ENCODE measurements at places on chromosomes 2 and 18. TPM values are rescaled to one million over a fixed set of nuclear protein-coding genes. Genes with fewer than 3 reads are reported as not detected.

DNA sequence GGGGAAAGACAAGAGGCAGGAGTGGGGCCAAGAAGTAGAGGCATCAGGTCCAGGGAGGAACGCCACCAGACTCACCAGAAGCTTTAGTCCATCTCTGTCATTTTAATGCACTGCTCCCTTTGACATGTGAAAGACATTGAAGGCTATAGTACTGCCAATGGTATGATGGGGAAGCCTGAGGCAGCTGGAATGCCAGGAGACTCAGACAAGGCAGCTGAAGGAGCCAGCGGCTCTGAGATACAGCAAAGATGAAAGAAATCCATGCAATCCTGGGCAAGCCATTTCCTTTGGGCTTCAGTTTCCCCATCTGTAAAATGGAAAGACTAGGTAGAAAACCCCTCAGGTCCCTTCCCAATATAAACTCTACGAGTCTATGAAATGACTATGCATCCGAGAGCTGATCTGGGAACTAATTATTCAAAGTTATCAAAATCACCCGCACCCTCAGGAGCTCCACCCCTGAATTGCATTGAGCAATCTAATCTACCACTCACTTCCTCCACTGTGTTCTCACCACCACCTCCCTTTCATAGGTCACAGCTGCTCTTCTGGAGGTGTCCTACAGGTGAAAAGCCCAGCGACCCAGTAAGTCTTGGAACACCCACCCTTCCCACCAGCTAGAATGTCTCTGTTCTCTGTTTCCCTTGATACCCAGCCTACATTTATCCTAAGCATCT, 3.1 kb downstream of the CXCR2 start:
- no peak overlapping the region for H3K4me3 ChIP-seq
- DNase-seq: no peak
- H3K36me3 ChIP-seq: no peaks in the 10 kb centered on the region
- H3K27me3 ChIP-seq: peaks cover 7% of the 10 kb centered on the region

GRCh38 chr18:50201476-50202018, 6.6 kb upstream of the MYO5B start:
- H3K27me3 ChIP-seq: peaks cover 71% of the 10 kb centered on the region
- no peak overlapping the region for H3K4me3 ChIP-seq
- H3K27ac ChIP-seq: no peak overlapping the region
- peaks cover 8% of the 10 kb centered on the region for H3K4me1 ChIP-seq
- DNase-seq: no peak
- H3K36me3 ChIP-seq: no peaks in the 10 kb centered on the region

DNA sequence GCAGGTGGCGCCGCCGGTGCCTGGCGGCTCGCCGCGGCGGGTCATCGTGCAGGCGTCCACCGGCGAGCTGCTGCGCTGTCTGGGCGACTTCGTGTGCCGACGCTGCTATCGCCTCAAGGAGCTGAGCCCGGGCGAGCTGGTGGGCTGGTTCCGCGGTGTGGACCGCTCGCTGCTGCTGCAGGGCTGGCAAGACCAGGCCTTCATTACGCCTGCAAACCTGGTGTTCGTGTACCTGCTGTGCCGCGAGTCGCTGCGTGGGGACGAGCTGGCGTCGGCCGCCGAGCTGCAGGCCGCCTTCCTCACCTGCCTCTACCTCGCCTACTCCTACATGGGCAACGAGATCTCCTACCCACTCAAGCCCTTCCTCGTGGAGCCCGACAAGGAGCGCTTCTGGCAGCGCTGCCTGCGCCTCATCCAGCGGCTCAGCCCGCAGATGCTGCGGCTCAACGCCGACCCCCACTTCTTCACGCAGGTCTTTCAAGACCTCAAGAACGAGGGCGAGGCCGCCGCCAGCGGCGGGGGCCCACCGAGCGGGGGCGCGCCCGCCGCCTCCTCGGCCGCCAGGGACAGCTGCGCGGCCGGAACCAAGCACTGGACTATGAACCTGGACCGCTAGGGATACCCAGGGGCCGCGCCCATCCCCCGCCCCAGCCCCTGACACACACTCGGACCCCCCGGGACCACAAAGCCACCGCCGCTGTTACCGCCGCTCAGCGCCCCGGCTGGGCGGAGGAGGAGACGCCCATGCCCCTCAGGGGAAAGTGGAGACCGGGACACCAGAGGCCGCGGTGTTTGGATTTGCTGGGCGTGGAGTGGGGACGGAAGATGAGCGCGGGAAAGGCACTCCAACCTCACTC, 1.1 kb downstream of the CDK5R2 start:
- H3K4me1 ChIP-seq: peaks cover 8% of the 10 kb centered on the region
- H3K36me3 ChIP-seq: peaks cover 4% of the 10 kb centered on the region
- no peak for DNase-seq
- H3K27ac ChIP-seq: no peak overlapping the region
- peaks cover 76% of the 10 kb centered on the region for H3K27me3 ChIP-seq

- no peak for DNase-seq
- H3K4me1 ChIP-seq: no peaks in the 10 kb centered on the region
- no peaks in the 10 kb centered on the region for H3K27me3 ChIP-seq
- H3K27ac ChIP-seq: no peak overlapping the region
- H3K4me3 ChIP-seq: no peak overlapping the region
These were observed 317.1 kb upstream of the CWC22 start for GRCh38 chr2:180324182-180324581.

- H3K27ac ChIP-seq: no peak overlapping the region
- H3K4me1 ChIP-seq: no peaks in the 10 kb centered on the region
- no peak for DNase-seq
- peaks cover 3% of the 10 kb centered on the region for H3K36me3 ChIP-seq
- H3K27me3 ChIP-seq: no peaks in the 10 kb centered on the region
- no peak overlapping the region for H3K4me3 ChIP-seq
These were observed 219.8 kb downstream of the ATAD2B start for GRCh38 chr2:23707096-23707495.

GRCh38 chr2:164535280-164536025, 85.8 kb downstream of the GRB14 start:
- H3K4me3 ChIP-seq: no peak overlapping the region
- H3K4me1 ChIP-seq: no peaks in the 10 kb centered on the region
- no peak for DNase-seq
- no peaks in the 10 kb centered on the region for H3K36me3 ChIP-seq
- H3K27ac ChIP-seq: no peak overlapping the region

- no peaks in the 10 kb centered on the region for H3K36me3 ChIP-seq
- H3K27me3 ChIP-seq: no peaks in the 10 kb centered on the region
- H3K4me1 ChIP-seq: no peaks in the 10 kb centered on the region
- DNase-seq: no peak
- H3K27ac ChIP-seq: no peak overlapping the region
These were observed 183.0 kb downstream of the PMAIP1 start for GRCh38 chr18:60082790-60083189.

GRCh38 chr2:133424876-133425275, 143.4 kb downstream of the NCKAP5 start:
- no peak overlapping the region for H3K4me3 ChIP-seq
- no peaks in the 10 kb centered on the region for H3K36me3 ChIP-seq
- H3K27ac ChIP-seq: no peak overlapping the region
- H3K4me1 ChIP-seq: no peaks in the 10 kb centered on the region
- no peaks in the 10 kb centered on the region for H3K27me3 ChIP-seq

DNA sequence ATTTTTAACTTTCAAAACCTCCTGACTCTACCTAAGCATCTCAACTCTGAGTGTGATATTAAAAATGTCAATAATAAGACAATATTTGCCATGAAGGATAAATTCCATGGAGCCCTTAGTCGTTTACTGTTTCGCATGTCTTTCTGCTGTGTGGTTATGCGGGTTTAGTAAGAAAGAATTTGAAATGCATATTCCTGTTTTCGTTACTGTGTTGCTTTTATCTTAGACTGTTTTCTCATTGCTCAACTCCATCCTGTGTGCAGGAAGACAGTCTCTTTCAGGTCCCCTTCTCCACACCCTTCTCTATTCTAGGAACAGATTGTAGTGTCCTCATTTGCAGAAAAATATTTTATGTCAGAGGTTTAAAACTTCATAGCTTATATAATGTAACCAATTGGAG, 82.5 kb upstream of the MAP3K20 start:
- no peaks in the 10 kb centered on the region for H3K36me3 ChIP-seq
- H3K27ac ChIP-seq: no peak overlapping the region
- DNase-seq: no peak
- no peak overlapping the region for H3K4me3 ChIP-seq

DNA sequence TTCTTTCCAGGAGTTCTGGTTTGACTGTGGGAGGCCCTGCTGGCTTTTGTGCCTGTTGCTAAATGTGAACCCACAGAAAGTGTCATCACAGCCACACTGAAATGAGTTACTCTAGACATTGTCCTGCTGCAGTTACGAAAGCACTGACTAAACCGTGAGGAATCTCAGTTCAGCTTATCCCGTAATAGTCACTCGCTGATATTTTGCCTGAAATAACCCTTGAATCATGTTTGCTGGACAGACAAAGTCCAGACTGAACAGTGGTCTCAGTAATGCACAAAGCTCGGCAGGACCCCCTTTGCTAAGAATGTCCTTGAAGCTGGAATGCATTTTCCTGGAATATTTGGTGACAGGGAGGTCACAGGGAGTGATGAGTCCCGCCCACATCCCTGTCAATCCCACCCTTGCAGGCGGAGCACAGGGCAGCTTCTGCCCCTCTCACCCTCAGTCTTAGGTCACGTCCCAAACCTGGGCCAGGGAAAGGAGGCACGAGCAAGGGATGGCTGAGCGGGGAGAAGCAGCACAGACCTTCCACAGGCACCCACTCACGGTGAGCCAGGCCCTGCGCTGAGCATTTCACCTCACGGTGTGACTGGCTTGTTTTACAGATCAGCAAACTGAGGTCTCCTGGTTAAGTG, 53.4 kb downstream of the ADI1 start:
- H3K36me3 ChIP-seq: peaks cover 34% of the 10 kb centered on the region
- no peak overlapping the region for H3K27ac ChIP-seq
- H3K4me1 ChIP-seq: peaks cover 4% of the 10 kb centered on the region
- no peaks in the 10 kb centered on the region for H3K27me3 ChIP-seq
- DNase-seq: no peak
- no peak overlapping the region for H3K4me3 ChIP-seq

- H3K27ac ChIP-seq: no peak overlapping the region
- DNase-seq: no peak
- no peak overlapping the region for H3K4me3 ChIP-seq
- no peaks in the 10 kb centered on the region for H3K36me3 ChIP-seq
These were observed 90.9 kb downstream of the MOGAT1 start for GRCh38 chr2:222762342-222762741.

DNA sequence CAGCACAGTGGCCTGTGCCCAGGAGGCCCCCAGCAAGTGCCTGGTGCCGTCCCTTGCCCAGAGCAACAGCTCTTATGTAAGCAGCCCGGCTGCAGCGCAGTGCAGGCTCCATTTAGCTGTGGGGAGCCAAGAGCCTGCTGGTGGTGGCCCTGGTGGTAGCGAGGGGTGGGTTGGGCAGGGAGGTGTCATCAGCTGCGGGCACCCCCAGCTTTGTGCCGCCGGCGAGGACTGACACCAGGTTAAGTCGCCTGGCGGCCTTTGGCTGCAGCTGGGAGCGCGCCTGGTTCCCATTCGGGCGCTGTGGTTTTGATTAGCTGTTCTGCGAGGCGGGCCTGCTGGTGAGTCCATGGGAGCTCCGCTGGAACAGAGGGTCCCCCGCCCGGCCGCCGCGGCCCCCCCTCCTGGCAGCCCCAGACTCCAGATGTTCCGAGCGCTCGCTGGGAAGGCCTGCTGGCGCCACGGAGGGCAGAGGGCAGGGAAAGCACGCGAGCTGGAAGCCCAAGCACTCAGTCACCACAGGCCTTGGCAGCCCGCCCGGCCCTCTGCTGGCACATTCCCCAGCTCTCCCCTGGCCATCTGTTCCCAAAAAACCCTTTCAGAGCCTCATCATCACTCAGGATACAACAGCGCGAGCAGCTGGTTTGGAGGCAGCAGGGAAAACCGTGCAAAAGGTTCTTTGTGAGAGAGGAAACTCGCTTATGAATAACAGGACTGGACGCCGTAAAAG, 18.4 kb downstream of the ATOH8 start:
- no peak overlapping the region for H3K4me3 ChIP-seq
- no peaks in the 10 kb centered on the region for H3K4me1 ChIP-seq
- H3K27me3 ChIP-seq: peaks cover 32% of the 10 kb centered on the region
- DNase-seq: no peak
- no peaks in the 10 kb centered on the region for H3K36me3 ChIP-seq

DNA sequence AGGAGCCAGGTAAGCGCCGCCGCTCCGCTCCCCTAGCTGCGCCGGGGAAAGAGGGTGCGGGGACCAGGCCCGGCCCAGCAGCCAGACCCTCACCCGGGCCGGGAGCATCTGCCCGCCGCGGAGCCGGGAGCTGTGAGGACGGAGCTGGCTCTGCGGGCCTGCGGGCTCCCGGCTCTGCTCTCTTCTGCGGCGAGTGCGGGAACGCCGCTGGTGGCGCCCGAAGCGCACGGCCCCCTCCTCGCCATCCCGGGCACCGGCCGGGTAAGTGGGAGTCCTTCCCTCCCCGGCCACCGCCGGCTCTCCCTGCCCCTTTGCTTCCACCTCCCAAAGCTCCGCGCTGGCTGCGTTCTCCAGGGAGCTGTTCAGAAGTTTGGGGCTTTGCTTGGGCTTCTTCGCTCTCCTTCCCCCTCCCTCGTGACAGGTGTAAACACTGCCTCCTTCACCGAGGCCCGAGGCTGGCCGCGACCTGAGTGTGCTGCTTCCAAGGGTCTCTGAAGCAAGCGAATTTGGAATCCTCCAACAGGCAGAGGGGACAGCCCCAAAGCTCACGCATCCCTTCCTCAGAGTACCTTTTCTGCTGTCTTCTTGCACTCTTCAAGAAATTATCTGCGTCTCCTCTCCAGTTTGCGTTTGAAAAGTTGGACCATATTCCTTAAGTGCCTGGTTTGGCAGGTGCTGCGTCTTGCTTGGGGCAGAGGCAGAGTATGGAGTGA, 632 bp downstream of the AFTPH start:
- H3K27ac ChIP-seq: peak overlapping the region; percentile 100
- H3K4me1 ChIP-seq: peaks cover 43% of the 10 kb centered on the region
- DNase-seq: peak; percentile 81
- H3K27me3 ChIP-seq: peaks cover 8% of the 10 kb centered on the region
- H3K4me3 ChIP-seq: peak overlapping the region; percentile 97
- peaks cover 27% of the 10 kb centered on the region for H3K36me3 ChIP-seq

DNA sequence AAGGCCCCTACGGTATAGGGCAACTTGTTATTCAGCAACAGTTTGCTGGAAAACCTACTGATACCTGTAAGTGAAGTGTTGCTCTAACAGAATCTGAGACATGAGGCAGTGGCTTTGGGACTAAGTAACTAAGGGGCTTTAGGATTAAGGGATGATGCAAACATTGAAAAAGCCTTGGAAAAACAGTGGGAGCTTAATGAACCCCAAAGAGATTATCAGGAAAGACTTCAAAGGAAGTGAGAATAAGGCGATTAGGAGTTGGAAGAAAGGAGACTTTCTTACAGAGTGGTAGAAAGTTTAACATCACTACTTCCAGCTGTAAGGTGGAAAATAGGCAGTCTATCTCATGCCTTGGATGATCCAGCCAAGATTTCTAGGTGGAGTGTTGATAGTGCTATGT, 158.2 kb upstream of the TRIB2 start:
- no peaks in the 10 kb centered on the region for H3K36me3 ChIP-seq
- peaks cover 45% of the 10 kb centered on the region for H3K4me1 ChIP-seq
- no peak for DNase-seq
- no peaks in the 10 kb centered on the region for H3K27me3 ChIP-seq
- H3K27ac ChIP-seq: no peak overlapping the region

- H3K27ac ChIP-seq: peak overlapping the region; percentile 82
- peaks cover 9% of the 10 kb centered on the region for H3K4me1 ChIP-seq
- peaks cover 62% of the 10 kb centered on the region for H3K36me3 ChIP-seq
- H3K4me3 ChIP-seq: no peak overlapping the region
- no peaks in the 10 kb centered on the region for H3K27me3 ChIP-seq
These were observed 17.1 kb downstream of the SNRPD1 start for GRCh38 chr18:21629089-21629832.

The ATP8B1 gene
- not detected for total RNA-seq

The RAB31 gene
- total RNA-seq: not detected

The ABCG5 gene
- total RNA-seq: not detected

The CIDEA gene
- total RNA-seq: not detected

The PAX3 gene
- total RNA-seq: not detected

The SNED1 gene
- total RNA-seq: 1.9 TPM

The BMP10 gene
- total RNA-seq: not detected

All from activated CD4-positive, alpha-beta T cell treated with anti-CD3 and anti-CD28 coated beads, Interleukin-2, amount 10 ng/mL, durations not matched to agents 24 days and 14 days (primary cell).